Activated CD4-positive, alpha-beta memory T cell treated with anti-CD3 and anti-CD28 coated beads, Interleukin-2, amount 10 ng/mL, durations not matched to agents 7 days and 5 days (primary cell): ENCODE measurements at places on chromosomes 7 and 10. TPM values are rescaled to one million over a fixed set of nuclear protein-coding genes. Genes with fewer than 3 reads are reported as not detected.
A peak's percentile ranks its signal among the peaks of the same experiment; 100 is the strongest.

DNA sequence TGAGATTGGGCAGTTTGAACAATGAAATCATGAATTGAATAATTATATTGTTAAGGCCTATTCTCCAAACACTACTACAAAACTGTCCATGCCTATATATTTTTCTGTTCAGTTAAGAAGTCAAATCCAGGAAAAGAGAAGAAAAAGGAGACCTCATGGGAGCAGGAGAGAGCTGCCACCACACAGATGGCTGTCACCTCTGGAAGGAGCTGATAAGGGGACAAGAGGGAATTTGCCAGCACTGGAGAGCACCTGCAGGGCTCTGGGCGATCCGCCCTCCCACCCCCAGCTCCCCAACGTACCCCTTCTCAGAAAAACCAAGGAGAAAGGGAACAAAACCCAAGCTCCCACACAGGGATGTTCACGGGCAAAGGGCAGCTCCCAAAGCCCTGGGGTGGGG lies 227.8 kb downstream of the TNS3 start:
- DNase-seq = no peak

Gene ADRA2A
- not detected for total RNA-seq

Gene JAKMIP3
- total RNA-seq = 0.83 TPM

DNA sequence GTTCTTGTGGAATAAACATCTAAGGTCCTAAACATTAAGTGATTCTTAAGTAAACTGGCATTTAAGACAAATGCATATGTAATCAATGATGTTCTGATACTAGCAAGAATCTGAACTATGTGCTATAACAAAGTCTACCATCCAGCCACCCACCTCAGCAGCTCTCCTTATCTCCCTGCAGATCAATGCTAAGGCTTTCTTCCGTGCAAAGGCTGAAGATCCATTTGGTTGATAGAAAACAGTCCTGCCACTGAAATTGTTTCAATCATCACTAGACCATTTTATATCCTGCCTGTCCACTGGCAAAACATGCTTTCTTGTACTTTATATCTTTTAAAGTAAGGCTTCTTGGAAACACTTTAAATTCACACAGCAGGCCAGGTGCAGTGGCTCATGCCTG lies 6.3 kb upstream of the SMKR1 start:
- DNase-seq = peak; percentile 24

DNA sequence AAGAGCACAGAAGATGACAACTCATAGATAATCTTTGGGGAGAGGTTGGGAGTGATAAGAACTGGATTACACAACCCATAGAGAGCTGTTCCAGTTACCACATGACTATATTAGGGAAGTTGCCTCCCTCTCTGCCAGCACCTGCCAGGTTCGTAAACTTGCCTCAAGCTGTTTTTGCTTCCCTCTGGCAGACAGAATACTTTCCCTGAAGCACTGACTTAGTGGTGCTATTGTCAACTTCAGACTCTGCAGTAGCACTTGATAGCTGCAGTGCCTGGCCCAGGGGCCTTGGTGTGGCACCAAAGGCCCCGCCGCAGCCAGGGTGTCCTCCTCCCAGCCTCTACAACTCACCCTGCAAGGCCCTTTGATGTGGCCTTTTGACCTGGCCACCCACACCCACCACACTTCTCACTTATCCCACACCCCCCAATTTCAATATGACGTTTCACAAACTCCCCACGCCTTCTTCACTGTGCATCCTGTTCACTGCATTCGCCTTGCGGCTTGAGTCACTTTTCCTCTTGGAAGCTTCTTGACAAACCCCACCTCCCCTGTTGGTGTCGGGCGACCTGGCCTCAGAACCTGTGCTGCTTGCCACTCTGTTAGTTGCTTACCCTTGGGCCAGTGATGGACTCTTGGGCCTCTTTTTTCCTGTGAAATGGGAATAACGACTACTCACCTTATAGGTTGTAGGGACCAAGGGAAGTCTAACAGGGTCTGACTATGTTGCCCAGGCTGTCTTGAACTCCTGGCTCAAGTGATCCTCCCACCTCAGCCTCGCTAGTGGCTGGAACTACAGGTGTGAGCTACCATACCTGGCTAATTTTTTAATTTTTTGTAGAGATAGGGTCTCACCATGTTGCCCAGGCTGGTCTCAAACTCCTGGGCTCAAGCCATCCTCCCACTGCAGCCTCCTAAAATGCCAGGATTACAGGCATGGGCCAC lies 50.2 kb upstream of the PODXL start:
- DNase-seq = peak; percentile 16

DNA sequence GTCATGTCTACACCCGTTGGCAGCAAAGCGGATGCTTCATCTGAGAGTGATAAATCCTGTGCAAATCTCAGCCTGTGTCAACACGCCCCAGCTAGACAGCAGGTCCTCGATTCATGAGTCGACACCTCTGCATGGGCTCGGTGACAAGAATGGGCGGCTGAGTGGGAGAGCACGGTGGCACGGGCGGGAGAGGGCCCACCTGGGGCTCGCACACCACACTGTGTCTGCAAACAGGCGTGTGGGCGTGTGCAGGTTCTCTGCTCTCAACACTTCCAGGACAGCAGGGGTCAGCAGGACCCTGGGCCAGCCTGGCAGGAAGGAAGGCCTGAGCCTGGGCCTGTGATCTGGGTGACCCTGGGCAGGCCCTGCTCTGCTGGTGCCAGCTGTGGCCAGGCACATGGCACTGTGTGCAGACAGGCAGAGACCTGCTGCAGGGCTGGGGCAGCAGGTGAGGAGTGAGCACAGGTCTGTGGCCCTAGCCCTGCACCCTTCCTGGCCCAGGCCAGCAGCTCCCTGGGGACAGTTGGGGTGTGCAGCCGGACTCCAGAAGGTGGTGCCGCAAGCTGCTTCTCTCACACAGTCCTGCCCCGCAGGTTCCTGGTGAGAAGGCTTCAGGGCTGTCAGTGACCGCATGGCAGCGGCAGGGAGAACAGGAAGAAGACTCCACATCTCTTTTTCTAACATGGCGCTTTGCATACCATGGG lies 216.4 kb downstream of the ELFN1 start:
- no peak for DNase-seq

Gene ADAM8
- 206 TPM for total RNA-seq
